ENCODE measurements at places on chromosomes 3 and 15.

GRCh38 chr3:190404715-190405114, 16.8 kb downstream of the CLDN16 start:
- DNase-seq: no peak

GRCh38 chr3:193119926-193120325, 121.1 kb upstream of the PLAAT1 start:
- no peak for DNase-seq

- DNase-seq: no peak
Measured at GRCh38 chr15:65875458-65875857, 6.2 kb downstream of the RAB11A start.

GRCh38 chr15:97316362-97316761, 644.1 kb upstream of the ARRDC4 start:
- no peak for DNase-seq

DNA sequence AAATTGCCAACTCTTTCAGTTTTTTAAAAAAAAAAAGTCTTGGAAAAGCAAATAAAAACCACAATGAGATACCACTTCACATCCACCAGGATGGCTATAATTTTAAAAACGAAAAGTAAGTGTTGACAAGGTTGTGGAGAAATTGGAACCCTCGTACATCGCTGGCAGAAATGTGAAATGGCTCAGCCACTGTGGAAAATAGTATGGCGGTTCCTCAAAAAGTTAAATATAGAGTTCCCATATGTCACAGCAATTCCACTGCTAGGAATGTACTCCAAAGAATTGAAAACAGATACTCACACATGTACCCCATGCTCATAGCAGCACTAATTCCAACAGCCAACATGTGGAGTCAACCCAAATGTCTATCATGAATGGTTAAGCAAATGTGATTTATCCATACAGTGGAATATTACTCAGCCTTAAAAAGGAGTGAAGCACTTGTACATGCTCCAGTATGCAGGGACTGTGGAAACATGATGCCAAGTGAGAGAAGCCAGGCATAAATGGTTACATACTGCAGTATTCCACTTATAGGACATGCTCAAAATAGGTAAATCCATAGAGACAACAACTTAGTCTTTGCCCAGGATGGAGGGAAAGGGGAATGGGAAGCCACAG, 73.8 kb upstream of the PCSK6 start:
- no peak for DNase-seq

GRCh38 chr15:100133001-100133400, 208.8 kb downstream of the ADAMTS17 start:
- DNase-seq: no peak

GRCh38 chr3:13072600-13073325, 466 bp downstream of the IQSEC1 start:
- no peak for DNase-seq

GRCh38 chr3:194577986-194578905, 55.0 kb downstream of the TMEM44 start:
- peak; percentile 95 for DNase-seq

- peak; percentile 99 for DNase-seq
Measured at GRCh38 chr3:194487289-194488054, 670 bp upstream of the ATP13A3 start.

DNA sequence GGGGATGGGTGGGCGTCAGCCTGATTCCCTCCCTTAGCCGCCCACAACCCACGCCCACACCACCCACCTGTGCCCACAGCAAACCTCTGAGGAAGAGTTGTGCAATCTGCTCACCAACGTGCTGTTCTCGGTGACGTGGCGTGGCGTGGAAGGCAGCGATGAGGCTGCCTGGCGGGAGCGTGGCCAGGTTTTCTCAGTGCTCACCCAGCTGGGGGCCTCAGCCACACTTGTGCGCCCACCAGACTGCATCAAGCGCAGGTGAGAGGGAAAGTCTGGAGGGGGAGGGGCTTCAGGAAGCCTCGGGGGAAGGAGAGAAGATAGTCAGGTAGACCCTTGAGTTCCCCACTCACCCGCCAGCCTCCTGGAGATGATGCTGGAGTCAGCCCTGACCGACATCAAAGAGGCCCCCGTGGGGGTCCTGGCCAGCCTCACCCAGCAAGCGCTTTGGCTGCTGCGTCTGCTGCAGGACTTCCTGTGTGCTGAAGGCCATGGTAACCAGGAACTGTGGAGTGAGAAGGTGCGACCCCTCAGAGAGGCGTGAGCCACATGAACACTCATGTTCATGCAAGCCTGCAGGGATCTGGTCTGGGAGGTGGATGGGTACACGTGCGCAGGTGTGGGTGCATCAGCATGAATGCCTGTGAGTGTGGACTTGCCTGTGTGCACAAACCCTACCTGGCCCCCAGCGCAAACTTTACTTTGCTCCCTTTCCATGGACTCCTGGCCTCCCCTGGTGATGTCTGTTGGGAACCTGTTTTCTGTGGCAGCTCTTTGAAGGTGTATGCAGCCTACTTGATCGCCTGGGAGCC, 21.7 kb downstream of the NBEAL2 start:
- DNase-seq: no peak

- DNase-seq: peak; percentile 95
Measured at GRCh38 chr15:60397772-60398445, at the start of gene ANXA2. ANXA2 (minus strand) TSS chr15:60397986; CDS start chr15:60386075, 11,911 bp downstream.

GRCh38 chr3:32355751-32356291, 35.8 kb upstream of the CMTM7 start:
- DNase-seq: no peak

DNA sequence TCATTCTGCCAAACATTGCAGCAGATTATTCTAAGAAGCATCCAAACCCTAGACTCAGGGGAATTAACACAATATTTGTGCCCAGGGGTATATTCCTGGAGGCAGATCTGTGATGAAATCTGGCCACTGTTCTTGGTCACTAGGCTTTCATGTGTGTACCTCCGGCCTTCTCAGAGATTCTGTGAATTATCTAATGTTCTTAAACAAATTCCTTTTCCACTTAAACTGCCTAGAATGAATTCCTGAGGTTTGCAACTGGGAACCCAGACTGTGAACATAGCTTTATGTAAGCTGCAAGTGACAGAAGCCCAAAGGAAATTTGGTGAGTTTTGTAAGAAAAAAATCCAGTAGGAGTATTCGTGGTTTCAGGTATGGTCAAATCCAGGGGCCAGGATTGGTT, 20.7 kb upstream of the CTNNB1 start:
- DNase-seq: no peak

GRCh38 chr3:127194601-127195187, 1.8 kb downstream of the PRR23E start:
- no peak for DNase-seq

DNA sequence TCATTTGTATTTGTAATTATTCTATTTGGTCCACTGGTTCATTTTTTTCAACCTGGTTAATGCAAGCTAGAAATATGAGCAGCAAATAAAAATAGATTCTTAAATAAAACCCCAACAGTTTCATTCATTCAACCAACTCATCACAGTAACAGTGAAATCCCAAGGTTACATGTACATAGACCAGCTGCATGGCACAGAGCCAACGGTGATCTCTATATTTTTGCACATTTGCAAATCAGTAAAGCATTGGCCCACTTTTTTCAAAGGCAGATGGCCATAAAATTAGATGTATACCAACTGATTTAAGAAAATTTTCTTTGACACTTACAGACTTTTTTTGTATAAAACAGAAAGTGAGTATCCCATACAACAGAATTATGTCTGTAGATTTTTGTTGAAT, 49.3 kb downstream of the STRIT1 start:
- no peak for DNase-seq

- no peak for DNase-seq
Measured at GRCh38 chr15:97521381-97522285, 438.9 kb upstream of the ARRDC4 start.

- no peak for DNase-seq
Measured at GRCh38 chr3:138681463-138682220, 73.1 kb downstream of the FAIM start.

DNA sequence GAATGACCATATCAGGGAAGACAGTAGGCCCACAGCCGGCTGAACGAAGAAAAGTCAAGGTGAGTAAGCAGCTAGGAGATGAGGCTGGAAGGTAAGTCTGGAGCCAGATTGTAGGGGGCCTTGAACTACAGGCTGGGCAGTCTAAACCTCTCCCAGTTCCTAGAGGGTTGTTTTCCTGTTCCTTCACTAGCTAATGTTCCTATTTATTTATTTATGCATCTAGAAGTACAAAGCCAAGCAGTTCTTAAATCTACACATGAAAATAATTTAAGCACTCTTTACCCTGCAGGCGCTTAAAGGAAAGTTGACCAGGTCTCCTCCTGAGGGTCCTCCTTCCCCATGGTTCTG, 3.7 kb downstream of the ACAA1 start:
- no peak for DNase-seq

DNA sequence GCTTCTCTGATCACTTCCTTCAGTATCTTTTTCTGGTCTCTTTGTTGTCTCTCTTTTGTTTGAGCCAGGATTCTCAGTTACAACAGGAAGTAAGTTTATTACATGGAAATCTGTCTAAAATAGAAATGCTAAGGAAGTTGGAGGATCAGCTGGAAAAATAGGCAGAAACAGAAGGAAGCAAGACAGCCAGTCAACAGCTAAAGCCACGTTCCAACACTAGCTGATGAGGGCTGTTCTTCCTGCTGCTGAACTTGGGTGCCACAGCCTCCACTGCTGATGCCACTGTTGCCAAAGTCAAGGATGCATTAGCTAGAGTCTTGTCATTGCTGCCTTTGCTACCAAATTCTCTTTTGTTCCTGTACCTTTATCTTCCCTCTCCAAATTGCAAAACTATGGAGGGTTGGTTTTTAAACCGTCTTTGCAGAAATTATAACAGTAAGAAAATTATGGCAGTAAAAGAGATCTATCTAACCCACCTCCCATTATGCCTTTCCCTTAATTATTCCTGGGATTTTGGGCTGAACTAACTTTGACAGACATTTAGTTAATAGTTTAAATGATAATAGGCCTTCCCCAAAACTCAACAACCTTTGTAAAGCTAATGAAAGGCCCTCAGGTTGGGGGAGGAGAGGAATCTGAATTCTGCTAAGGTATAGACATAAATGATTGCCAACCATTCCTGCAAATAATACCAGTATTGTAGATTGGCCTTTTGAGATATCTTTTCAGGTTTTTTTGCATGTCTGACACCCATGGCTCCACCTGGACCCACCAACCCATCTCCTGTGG, 27.4 kb upstream of the OR5K4 start:
- no peak for DNase-seq

DNA sequence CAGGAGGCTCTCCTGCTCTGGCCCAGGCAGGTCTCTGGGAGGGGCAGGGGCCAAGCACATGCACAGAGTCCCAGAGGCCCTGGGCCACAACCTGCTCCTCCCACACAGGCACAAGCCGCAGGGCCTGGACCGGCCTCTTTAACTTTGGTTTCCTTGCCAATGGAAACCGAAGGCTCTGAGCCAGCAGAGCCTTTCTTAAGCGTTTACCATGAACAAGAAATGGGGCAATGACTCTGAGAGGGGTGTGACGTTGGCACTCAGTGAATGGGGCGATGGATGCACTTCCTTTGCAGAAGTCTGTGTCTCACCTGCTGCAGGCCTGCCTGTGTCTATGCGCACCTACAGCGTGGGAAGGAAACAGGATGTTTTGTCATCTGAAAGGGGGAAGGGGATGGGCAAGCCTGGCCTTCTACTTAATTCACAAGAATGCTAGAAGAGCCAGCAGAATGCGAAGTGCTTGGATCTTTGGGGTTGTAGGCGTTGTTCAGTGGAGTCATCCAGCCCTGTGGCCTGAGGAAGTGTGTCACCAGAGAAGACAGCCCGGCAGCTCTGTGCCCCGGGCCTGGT, 41.8 kb downstream of the IFT122 start:
- peak; percentile 59 for DNase-seq

DNA sequence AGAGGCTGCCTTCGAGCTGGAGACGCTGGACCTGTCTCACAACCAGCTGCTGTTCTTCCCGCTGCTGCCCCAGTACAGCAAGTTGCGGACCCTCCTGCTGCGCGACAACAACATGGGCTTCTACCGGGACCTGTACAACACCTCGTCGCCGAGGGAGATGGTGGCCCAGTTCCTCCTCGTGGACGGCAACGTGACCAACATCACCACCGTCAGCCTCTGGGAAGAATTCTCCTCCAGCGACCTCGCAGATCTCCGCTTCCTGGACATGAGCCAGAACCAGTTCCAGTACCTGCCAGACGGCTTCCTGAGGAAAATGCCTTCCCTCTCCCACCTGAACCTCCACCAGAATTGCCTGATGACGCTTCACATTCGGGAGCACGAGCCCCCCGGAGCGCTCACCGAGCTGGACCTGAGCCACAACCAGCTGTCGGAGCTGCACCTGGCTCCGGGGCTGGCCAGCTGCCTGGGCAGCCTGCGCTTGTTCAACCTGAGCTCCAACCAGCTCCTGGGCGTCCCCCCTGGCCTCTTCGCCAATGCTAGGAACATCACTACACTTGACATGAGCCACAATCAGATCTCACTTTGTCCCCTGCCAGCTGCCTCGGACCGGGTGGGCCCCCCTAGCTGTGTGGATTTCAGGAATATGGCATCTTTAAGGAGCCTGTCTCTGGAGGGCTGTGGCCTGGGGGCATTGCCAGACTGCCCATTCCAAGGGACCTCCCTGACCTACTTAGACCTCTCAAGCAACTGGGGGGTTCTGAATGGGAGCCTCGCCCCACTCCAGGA, 21.1 kb downstream of the NRROS start:
- no peak for DNase-seq

DNA sequence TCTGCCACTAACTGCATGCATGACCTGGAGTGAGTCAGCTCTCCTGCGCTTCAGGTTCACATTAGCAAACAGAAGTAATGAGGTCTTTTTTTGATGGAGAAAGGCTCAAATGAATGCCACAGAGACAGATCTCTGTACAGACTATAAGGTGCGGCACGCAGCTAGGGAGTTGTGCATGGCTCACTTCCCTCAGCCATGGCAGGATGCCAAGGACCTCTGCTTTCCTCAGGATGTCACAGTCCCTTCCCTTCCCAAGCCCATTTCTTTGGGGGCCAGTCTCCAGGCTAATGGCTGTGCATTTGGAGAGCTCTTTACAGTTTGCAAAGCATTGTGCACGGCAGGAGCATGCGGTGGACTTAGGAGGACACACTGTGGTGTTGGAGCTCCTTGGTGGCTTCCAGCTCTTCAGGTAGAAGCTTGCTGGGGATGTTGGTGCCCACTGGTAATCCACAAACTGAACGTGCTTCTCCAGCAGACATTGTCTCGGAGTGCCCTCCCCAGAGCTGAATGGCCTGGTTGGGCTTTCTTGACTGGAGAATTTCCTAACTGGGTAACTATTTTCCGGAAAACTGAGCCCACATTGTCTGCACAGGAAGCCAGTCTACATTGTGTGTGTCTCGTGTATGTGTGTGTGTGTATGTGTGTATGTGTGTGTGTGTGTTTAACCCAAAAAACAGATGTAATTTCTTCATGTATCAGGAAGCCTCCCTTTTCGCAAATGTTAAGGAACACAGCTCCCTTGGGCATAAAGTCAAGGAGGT, 172.5 kb upstream of the TLE3 start:
- peak; percentile 73 for DNase-seq

DNA sequence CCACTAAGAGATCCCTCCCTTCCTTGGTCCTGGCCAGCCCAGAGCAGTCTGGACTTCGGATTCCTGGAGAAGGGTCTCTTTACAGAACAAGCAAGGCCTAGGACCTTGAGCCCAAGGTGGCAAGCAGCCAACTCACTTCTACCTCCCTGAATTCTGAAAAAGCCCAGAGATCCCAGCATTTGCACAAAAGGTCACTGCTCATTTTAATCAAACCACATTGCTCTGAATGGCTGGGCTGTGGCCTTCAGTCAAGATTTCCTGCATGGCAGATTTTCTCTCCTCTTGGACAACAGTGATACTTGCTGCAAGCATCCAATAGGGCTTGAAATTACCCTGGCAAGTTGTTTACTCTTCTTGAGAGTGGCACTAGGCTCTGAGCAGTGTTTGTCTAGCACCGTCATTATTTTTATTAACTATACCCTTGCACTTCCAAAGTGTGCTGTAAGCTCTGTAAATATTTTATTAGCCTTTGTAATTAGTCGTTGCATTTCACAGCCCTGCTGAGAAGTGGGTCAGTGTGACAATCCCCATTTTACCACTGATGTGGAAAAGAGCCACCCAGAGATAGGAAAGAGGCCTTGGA, 274.7 kb upstream of the CTNNB1 start:
- DNase-seq: no peak

All from inflammatory macrophage (primary cell).